GM12891 (cell line): ENCODE measurements at places on chromosomes 12 and 14.
A peak's percentile ranks its signal among the peaks of the same experiment; 100 is the strongest.

GRCh38 chr12:73906757-73907156 lies 630.9 kb upstream of the ATXN7L3B start:
- DNase-seq, result no peak

- DNase-seq, result peak; percentile 35
These were observed 12.8 kb downstream of the ZFYVE1 start for GRCh38 chr14:73014105-73014504.

DNA sequence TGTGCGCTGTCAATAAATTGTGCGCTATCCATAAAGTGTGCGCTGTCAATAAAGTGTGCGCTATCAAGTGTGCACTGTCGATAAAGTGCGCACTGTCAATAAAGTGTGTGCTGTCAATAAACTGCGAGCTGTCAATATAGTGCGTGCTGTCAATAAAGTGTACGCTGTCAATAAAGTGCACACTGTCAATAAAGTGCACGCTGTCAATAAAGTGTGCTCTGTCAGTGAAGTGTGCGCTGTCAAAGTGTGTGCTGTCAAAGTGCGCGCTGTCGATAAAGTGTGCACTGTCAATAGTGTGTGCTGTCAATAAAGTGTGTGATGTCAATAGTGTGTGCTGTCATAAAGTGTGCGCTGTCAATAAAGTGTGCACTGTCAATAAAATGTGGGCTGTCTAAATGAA lies 2.9 kb upstream of the CHGA start:
- DNase-seq, result no peak

DNA sequence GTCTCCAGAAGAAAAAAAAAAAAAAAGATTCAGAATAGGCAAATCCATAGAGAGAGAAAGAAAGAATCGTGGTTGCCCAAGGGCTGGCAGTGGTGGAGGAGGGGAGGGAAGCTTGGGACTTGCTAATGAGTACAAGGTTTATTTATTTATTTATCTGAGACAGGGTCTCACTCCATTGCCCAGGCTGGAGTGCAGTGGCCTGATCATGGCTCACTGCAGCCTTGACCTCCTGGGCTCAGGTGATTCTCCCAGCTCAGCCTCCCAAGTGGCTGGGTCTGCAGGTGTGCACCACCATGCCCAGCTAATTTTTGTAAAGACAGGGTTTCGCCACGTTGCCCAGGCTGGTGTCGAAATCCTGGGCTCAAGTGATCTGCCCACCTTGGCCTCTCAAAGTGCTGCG lies 9.7 kb upstream of the TNFRSF1A start:
- DNase-seq, result no peak

GRCh38 chr14:23528555-23528954 lies 23.0 kb downstream of the ZFHX2 start:
- no peak for DNase-seq

- peak; percentile 34 for DNase-seq
These were observed 23.2 kb upstream of the RAP1B start for GRCh38 chr12:68587448-68587873.

DNA sequence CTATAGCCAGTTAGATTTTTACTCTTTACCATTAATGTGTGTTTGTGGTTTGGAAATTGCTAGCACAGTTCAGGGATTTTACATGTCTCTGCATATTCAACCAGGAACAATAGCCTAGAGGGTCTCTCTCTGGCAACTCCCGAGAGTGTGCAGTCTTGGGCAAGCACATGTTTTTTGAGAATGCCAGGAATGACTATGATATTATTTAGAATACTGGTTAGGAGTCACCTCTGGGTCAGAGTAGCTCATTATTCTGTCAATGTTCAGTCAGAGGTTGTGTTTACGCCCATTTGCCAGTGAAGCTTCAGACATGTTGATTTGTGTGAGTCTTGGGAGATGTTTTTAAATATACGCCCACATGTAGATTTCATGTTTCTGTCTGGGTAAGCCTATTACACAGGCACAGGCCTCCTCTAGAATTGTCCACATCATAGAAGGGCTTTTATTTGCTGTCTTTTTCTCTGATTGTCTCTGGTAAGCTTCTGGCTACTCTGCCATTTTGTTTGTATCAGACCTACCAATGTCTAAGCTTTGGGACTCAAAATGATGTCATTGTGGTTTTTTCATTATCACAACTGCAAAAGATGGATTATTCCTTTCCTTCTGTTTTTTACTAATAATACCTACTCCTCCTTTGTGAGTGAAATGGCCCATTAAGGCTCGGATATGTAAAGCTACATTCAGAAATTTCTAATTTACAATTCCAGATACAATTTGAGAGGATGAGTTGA lies 203.1 kb upstream of the PPFIA2 start:
- no peak for DNase-seq

- DNase-seq, result no peak
These were observed 36.8 kb upstream of the SPTSSA start for GRCh38 chr14:34498684-34499412.

DNA sequence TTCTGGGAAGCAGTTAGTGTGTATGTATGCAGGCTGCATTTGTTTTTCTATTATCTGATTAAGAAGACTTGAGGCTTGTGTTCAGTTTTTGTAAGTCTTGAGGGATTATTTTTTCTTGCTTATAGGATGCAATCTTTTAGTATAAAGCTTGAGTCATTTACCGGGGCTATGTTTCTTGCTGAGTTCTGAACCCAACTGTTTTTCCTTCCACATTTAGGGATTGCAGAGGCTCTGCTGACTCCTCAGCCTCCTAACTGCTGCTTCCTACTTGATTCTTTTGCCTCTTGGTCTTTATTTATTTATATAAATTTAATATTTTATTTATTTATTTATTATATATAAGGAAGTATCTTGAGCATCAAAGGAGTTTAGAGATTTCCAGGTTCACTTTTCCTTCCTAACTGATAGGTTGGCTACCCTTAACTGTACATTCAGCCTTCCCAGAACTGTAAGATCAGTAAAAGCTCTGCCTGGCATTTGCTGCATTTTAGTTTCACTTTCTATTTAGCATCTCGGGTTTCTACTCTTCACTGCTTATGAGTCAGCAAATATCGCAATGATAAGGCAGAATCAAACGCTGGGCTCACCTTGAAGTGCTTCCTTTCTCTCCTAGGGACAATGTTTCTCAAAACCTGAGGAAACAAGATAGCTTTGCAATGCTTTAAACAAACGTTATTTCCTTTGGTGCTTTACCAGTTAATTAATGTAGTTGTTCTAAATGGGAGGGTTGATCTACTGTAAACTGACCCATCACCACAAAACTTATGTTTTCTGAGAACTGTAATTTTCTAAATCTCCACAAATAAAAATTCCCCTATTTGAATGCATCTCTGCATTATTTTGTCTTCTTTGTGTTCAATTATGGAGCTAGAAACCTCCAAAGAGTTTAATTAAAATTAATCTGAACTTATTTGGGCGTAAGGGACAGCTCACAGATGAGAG lies 1183.7 kb upstream of the TMEM132C start:
- peak; percentile 19 for DNase-seq

- no peak for DNase-seq
These were observed 131.3 kb downstream of the ZFP36L1 start for GRCh38 chr14:68661226-68662225.

GRCh38 chr12:26122681-26123481 lies 2.0 kb downstream of the BHLHE41 start:
- no peak for DNase-seq

DNA sequence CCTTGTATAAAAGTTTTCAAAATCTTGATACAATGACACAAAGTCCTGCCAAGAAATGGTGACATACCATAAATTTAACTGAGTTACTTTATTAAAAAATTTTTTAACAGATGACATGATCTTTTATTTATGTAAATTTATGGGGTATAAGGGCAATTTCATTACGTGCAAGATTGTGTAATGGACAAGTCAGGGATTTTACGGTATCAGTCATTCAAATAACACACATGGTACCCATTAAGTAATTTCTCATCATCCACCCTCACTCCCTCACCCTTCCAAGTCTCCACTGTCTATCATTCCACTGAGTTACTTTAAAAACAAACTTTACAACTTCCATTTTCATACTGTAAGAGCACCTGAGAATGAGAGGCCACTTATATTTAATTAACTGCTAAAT lies 37.4 kb downstream of the SPTLC2 start:
- no peak for DNase-seq

- DNase-seq, result no peak
These were observed 547 bp downstream of the ZNF140 start for GRCh38 chr12:133081159-133081780.

GRCh38 chr14:34072921-34073320 lies 122.0 kb upstream of the EGLN3 start:
- DNase-seq, result no peak

DNA sequence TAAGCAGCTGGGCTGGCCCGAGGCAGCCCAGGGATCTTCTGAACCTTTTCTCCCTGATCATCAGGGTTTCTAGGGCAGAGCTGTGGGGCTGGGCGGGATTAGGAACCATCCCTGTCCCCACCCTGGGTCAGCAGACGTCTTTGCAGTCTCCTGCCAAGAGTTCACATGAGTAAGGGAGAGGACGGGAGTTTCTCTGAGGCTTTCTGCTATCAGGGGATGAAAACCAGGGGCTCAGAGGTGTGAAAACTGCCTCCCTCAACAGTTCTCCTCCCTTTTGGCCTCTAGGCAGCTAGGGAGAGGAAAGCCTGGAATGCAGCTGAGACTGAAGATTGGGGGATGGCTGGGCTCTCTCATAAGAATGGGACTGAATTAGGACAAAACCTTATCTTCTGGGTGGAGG lies 7.9 kb downstream of the ZNF385A start:
- DNase-seq, result no peak

DNA sequence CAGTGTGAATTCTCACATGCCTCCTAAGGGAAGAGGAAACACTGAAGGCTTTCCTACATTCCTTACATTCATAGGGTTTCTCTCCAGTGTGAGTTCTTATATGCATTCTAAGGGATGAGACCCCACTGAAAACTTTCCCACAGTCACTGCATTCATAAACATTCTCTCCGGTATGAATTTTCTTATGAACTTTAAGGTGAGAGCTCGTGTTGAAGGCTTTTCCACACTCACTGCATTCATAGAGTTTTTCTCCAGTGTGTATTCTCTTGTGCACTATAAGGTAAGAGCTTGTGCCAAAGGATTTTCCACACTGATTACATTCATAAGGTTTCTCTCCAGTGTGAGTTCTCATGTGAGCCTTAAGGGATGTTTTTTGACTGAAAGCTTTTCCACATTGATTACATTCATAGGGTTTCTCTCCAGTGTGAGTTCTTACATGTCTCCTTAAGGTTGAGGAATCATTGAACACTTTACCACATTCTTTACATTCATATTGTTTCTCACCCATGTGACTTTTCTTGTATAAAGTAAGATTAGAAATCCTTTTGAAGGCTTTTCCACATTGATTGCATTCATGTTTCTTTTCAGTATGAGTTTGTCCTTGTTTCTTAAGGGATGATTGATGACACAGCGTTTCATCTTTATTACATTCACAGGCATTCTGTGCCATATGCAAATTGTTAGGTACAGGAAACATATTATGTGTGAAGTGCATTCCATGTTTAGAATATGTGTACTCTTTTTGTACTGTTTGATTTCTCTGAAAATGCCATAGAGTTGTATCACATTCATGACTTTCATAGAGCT lies 9.5 kb downstream of the ZNF891 start:
- DNase-seq, result no peak

DNA sequence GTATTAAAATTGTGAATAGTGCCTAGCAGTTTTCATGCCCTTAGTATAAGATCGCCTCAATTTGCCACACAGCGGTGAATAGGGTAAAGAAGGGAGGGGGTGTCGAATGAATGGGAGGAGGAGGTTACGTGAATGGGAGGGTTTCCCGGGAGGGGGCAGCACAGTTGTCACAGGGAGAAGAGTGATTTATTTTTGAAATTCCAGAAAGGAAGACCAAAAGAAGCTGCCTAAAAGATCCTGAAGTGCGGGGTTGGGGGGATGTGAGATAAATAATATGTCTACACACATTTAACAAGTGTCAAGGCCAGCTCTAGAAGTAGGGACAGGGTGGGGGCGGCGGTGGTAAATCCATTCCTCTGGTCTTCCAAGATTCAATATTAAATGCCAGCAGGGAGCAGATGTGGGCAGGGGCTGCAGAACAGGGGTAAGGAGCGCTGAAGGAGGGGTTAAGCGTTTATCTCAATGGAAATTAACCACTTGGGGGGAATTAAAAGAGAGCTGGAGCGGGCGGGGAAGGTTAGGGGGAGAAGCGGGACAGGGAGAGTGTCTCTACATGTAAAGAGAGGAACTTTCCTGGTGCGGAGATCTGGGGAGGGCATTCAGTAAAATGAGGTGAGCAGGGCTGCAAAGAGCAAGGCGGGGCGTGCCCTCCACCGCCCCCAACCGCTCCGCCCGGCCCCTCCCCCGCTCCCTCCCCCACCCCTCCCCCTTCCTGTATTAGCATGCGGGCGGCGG lies 867 bp downstream of the C12orf42 start:
- no peak for DNase-seq

DNA sequence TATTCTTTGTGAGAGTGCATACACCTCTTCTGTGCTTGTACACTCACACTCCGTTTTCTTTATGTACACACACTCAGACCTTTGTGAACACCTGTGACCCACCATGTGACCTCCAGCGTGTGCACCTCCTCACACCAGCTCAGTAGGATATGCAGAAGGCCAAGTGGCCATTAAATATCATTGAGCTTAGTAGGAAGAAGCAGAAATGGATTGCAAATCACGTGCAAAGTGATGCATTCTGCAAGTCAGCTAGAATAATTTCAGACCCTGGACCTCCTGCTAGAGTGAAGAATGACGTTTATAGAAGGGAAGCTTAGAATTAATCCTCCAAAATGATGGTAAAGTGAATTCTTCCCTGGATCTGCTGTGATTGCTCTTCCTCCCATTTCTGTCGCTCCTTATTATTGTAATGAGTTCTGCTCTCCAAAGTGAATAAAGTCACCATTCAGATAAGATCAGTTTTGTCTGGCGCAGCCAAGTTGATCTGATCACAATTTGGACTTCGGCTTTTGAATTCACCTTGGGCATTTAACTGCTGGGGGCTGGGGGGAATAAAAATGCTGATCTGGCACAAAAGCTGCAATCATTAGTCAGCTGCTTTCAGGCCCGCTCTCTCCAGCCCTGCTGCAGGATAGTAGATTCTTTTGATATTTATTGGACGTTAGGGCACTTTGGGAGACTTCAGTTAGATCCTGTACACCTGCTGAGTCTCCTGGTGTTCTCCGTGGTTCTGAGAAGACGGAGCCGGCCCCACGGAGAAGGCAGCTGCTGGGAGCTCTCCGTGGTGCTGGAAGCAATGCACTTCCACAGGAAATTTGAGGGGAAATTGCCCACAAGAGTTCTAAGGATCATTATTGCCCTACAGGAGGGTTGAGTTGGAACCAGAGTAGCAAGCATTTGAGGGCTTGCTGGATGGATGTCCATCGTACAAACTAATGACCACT lies 12.4 kb upstream of the NRXN3 start:
- no peak for DNase-seq

DNA sequence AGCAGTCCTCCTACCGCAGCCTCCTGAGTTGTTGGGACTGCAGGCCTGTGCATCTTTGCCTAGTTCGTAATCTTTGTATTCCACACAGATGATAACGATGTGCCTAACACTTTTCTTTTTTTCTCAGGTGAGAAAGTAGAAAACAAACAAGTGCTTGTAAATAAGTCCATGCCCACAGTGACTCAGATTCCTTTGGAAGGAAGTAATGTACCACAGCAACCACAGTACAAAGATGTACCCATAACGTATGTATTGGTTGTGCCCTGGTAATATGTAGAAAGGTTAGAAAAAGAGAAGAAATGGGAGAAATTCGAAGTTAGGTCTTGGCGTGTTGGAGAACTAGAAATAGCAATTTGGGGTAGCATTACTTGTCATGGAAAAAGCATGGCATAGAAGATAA lies 101.6 kb downstream of the POLR3B start:
- no peak for DNase-seq

- no peak for DNase-seq
These were observed 9.5 kb downstream of the CATSPERB start for GRCh38 chr14:91722386-91722785.

GRCh38 chr14:102316338-102316742 lies 3.2 kb upstream of the ZNF839 start:
- DNase-seq, result no peak

GRCh38 chr12:45256721-45257120 lies 40.8 kb downstream of the ANO6 start:
- no peak for DNase-seq
